ENCODE measurements at places on chromosomes 1 and 21.

- DNase-seq = no peak
Observed at GRCh38 chr1:220119043-220119512, 25.1 kb downstream of the IARS2 start.

DNA sequence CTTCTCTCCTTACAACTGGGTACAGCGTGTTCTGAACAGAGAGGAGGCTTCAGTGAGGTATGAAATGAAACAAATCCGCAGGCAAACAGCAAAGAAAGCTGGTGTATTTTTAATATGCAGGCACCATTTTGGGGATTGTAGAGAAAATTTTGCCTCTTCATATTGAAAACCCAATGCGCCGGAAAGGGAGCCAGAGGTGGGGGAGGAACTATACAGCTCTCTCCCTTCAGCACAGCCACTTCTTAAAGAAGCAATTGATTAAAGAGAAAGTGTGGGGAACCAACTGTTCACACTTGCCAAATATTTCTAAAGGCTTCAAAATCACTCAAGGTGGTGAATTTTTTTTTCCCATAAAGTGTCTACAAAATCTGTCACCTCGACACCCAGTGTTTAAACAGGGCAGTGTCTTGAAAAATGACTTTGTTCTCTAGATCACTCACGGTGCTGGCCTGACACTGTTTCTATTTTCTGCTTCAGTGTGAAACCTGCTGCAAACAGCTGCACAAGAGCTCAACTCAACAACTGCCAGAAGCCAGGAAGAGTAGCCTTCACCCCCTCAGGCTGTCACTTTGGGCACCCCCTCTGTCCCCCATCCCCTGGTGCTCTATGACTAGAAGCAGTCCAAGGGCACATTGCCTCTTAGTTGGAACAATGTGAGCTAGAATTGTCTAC is 123.8 kb upstream of the CTTNBP2NL start:
- DNase-seq = no peak

DNA sequence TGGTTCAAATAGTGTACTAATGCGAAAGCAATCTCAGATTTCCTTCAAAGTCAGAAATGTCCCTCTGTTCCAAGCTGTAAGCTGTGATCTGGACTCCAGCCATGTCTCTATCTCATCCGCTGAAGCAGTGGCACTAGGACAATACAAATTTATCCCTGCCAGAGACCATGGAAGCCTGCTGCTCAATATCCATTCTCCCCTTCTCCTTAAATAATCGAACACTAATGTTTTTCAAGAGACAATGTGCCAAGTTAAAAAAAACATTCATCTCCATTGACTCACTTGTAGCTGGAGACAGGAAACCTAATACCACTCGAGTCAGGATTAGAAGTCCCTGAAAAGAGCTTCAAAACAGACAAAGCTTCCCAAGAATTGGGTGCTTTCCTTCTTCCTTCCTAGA is 38.5 kb upstream of the PGBD5 start:
- no peak for DNase-seq

GRCh38 chr1:198655459-198656121 is 16.8 kb downstream of the PTPRC start:
- no peak for DNase-seq

DNA sequence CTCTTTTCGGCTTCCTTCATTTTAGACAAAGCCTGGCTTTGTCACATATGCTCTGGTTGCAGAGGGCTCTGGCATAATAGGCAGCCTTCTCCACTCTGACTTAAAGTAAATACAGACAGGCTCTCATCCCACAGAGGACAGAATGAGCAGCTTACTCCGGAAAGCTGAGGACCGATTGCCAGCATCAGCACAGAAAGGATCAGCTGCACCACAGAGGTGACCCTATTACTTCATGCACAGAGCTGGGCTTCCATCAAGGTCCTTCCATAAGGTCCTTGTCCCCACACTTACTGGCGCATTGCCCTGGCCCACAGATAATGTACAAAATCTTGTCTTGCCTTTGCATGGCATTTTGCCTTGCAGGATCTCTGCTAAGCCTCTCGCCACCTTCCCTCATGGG is 67.6 kb downstream of the SEC16B start:
- no peak for DNase-seq

GRCh38 chr1:36326499-36326898 is 3.1 kb upstream of the EVA1B start:
- no peak for DNase-seq

DNA sequence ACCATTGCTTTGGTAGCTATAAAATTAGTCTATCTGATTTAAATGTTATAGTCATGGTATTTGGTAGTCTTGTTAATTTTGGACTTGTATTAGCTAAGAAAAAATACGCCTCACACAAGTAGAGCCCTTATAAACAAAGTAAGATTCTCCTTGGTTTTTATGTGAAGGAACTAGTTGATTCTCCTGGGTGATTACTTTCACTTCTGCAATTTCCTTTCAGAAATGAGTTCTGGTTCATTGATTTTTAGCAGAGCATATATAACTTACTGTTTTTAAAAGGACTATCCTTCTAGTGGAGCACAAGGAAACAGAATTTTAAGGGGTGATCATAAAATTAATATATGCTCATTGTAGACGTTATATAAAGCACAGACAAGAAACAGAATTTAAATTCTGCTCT is 120.1 kb downstream of the BACH1 start:
- DNase-seq = no peak

GRCh38 chr1:6975331-6976043 is 190.2 kb downstream of the CAMTA1 start:
- no peak for DNase-seq

- DNase-seq = peak; percentile 50
Observed at GRCh38 chr1:26582836-26583460, 53.4 kb downstream of the RPS6KA1 start.

DNA sequence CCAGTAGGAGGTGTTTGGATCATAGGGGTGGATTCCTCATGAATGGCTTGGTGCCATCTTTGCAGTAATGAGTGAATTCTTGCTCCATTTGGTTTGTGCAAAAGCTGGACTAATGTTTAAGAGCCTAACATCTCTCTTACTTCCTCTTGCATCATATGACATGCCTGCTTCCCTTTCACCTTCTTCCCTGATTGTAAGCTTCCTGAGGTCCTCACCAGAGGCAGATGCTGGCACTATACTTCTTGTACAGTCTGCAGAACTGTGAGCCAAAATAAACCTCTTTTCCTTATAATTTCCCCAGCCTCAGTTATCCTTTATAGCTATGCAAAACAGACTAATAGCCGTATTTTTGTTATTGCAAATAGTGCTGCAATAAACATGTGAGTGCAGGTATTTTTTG is 8.1 kb downstream of the PRSS38 start:
- no peak for DNase-seq

DNA sequence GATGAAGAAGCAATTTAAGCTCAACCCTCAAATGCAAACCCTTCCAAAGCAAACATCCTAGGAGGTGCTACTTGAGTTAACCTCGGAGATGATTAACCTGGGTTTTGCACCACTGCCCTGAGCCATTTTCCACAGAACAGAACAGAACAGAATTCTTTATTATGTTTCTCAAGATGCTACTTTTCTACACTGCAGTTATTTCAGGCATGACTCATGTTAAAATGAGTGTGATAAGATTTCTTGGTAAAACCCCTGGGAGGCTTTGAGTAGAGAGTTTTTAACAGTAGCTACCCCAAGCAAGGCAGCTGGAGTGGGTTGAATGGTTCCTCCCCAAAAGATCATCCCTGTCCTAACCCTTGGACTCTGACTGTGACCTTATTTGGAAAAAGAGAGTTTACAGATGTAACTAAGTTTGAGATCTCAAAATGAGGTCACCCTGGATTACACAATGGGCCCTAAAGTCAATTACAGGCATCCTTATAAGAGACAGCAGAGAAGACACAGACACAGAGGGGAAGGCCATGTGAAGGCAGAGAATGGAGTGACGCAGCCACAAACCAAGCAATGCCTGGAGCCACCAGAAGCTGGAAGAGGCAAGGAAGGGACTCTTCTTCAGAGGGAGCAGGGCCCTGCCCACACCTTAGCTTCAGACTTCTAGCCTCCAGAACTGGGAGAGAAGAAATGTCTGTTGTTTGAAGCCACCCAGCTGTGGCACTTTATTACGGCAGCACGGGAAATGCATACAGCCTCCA is 153.4 kb downstream of the ETS2 start:
- DNase-seq = no peak

GRCh38 chr1:77655431-77655974 is 27.0 kb downstream of the ZZZ3 start:
- no peak for DNase-seq

DNA sequence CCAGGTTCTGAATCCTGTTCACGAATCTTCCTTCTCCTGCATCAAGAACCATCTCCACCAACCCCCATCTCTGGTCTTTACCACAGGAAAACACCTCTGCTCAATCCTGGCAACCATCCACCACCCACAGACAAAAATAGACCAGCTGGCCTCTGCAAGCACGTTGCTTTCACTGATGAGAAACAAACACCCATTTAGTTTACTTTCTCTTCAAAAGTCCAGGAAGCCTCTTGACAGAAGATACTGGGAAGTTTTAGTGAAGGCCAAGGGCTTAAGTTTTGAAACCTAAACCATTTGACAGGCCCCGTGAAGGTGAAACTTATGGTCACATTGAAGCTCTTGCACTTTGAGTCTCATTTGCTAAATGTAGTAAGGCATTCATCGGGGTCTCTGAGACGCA is 122.6 kb upstream of the PPP2R5A start:
- no peak for DNase-seq

Measured in activated T-helper 1 cell treated with anti-CD3 and anti-CD28 coated beads, Interleukin-2, amount 50 U/mL, for 16 hours (primary cell).